Inflammatory macrophage treated with lipopolysaccharide for 1 hour (primary cell): ENCODE measurements at places on chromosomes 3 and 15.

DNA sequence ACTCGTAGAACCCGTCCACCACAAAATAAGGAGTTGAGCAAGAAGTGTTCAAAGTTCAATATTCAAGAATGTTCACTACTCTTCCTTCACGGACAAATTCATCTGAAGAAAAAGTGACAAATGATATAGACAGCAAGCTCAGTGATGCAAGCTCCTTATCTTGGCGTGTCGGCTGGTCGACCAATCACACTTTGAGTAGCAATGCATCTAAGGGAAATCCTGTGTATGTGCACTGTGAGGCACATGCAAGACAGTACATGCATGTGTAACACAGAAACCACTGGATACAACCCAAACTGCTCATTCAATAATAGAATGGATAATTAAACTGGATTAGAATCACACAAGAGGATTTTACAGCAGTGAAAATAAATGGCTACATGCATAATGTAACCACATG is 64.4 kb upstream of the CSPG5 start:
- DNase-seq, result no peak

DNA sequence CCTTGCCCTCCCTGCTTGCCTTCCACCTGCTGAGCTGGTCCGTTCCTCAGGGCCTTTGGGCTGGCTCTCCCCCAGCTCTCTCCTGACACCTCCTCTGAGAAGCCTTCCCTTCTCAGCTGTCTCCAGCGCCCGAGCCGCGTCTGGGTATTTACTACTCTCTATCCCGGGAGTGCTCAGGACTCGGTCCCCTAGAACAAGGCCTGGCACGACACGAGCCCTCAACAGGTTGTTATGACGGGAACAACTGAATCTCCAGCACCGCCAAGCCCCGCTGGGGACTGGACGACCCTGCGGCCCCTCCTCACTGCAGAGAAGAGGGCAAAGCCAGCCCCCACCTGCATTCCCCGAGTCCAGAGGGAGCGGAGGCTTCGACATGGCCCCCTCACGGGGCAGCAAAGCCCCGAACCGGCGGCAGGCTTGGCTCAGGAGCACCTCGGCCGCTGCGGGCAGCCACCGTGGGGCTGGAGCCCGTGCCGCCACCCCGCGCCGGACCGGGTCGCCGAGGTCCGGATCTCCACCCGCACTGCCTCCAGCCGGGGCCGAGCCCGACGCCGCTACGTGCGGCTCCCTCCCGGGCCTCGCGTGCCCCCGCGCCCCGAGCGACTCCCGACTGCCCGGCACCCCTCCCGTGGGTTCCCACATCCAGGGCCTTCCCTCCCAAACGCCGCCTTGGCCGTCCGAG is 792 bp downstream of the TPRA1 start:
- DNase-seq, result no peak

GRCh38 chr15:66186049-66186825 is 67.3 kb downstream of the MEGF11 start:
- no peak for DNase-seq

DNA sequence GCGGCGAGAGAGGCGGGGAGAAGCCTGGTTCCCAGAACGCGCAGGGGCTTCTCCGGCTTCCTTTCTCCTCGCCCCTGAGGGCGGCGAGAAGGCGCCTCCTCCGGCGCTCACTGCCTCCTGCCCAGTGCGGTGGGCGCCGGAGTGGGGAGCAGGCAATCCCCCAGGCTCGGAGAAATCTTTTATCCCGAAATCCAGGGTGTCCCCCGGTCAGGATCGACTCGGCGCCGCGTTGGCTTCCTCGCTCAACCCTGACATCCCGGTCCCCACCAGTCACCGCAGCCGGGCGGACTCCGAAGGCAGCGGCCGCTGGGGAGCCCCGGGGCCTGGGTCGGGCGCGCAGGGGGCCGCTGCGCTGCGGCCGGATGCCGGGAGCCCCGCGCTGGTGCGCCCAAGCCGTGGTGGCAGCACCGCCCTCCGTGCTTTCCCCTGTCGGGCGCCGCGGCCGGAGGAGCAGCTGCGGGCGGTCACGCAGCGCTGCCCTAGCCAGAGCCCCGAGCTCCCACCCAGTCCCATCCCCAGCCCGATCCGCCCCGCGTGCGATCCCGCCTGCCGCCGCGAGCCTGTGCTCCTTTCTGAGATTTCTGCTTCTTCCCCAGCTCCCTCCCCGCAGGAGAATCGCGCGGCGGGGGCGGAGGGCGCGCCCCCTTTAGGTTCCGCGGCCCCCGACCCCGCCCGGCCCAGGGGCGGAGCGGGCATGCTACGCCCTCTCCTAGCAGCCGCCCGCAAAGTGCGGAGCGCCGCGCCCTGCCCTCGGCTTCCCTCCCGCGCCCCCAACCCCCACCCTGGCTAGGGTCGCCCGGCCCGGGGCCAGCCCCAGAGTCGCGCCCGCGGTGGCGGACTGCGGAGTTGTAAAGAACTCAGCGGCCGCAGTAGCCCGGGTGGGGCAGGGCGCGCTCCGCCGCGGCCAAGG is 683 bp upstream of the CACNA2D3 start:
- DNase-seq, result no peak

DNA sequence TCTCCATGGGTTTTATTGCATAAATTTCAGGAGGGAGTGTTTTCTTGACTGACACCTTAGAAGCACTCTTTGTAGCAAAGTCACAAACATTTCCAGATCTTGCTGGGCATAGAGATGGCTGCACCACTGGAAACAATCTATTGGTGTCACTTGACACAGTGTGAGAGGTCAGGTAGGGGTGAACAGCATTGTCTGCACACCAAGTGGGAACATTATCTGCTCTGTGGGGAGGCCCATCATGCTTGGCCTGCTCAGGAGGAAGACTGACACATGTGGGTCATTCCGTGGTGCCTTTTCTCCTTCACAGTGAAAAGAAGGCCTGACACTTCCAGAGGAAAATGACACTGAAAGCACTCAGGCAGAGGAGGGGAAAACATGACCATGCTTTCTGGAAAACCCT is 149.9 kb upstream of the GALNT15 start:
- no peak for DNase-seq

- no peak for DNase-seq
Observed at GRCh38 chr3:14663396-14664135, 11.4 kb upstream of the C3orf20 start.
